NCI-H1048 (cell line): ENCODE measurements at places on chromosomes 13 and 19.

DNA sequence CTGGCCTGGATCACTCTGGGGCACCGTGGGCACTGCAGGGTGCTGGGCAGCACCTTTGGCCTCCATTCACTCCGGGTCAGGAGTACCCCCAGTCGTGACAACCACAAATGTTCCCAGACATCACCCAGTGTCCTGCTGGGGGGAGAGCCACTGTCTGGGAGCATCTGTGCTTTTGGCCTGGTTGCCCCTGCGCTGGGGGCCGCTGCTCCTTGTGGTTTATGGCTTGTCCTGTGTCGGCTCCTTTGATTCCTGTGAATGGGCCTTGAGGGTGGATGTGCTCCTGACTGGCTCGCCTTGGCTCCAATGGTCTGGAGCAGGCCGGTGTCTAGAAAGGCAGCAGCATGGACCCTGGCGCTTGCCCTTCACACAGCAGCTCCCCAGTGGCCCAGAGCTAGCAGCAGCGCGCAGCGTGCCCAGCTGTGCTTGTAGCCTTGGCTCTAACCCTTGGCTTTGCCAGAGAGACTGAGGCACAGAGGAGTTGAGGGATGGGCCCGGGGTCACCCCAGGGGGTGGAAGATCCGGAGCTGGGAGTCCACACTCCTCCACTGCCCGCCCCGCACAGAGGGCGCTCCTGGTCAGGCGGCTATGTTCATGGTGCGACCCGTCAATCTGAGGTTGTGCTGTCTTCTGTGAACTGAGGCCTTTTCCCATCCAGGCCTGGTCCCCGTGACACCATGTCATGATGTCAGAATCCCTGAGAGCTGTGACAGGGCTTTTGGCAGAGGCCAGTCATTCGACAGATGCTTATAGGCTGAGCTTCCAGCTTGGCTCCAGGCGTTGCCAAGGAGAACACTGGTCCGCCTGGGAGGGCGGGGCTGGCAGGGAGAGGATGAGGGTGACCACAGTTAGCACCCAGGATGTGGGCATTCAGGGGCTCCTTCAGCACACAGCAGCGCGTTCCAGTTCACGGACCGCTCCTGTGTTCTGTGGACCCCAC, 4.1 kb downstream of the DAZAP1 start:
- DNase-seq: no peak

DNA sequence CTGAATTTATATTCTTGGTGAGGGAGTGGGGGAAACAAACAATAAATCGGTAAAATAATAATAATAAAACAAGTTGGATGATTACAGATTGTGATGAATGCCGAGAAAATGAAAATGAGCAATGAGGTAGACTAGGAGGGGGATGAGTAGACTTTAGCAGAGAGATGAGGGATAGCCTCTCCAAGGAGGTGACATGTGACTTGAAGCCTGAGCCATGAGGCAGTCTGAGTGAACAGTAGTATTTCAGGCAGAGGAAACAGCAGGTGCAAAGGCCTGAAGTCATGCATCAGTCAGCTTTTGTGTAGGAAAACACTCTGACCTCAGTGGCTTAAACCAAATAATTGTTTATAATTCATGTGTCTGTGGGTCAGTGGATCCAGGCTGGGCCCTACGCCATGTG, 4.6 kb downstream of the ZNF135 start:
- DNase-seq: no peak

GRCh38 chr13:97339988-97340749, 93.8 kb upstream of the RAP2A start:
- no peak for DNase-seq

GRCh38 chr19:15672580-15673175, at the start of gene CYP4F12:
CYP4F12 (plus strand) TSS chr19:15673087; CDS start chr19:15673530, 443 bp downstream.
- DNase-seq: no peak

DNA sequence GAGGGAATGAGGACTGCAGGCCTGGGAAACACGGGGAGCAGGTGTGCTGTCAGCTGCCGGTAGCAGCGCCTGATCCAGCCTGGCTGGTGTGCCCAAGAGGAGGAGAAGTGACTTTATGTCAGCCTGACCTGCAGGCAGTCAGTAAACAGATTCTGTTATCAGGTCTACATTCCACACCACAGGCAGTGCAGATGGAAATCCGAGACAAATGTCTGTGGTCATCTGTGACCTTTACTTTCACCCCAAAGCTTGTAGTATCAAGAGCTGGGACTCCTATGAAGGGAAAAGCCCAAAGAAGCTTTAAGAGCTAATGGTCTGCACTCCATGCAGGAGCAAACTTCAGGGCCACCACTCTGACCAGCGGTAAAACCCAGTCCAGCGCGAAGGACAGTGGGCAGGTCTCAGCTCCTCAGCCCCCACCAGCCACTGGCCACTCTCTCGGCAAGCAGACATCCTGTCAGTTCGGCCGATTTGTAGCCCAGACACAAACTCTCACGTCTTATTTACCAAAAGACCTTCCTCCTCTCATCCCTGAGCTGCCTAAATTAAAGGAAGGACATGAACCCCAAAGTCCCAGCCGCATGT, 7.7 kb downstream of the EPS15L1 start:
- DNase-seq: no peak

DNA sequence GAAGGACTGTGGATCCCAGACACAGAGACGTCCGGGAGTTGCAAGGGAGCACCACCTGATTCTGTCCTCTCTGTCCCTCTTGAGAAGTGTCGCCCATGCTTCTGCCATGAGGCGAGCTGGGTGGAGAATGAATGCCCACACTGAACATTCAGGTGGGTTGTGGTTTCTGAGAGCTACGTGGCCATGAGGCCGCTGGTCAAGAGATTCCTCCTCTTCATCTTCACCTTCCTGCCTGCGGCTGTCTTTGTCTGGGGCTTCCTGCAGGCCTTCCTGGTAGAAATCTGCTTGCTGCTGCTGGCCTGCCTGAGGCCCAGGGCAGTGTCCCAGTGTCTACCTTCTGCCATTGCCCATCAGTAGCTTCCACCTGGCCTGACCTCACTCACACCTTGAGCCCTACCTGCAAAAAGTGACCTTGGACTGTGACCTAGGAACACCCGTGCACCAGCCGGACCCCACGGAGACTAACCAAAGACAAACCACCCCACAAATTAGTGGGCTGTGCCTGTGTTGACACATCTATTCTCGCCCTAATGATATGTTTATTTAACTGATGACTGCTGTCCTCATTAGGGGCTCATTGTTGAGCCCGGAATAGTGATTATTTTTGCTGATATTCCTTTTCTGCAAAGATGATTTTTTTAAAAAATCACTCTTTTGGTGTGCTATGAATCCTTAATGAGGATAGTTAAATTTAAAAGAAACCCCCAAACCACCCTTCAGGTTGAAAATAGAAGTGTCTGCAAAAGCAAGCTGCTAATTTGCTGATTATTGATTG, 38.7 kb upstream of the ZNF536 start:
- no peak for DNase-seq
